PC-3 (cell line): ENCODE measurements at places on chromosomes 11 and 22. TPM values are rescaled to one million over a fixed set of nuclear protein-coding genes. Genes with fewer than 3 reads are reported as not detected.
A peak's percentile ranks its signal among the peaks of the same experiment; 100 is the strongest.

GRCh38 chr11:81913793-81914192 is 819.9 kb downstream of the FAM181B start:
- H3K4me3 ChIP-seq: no peak overlapping the region
- H3K27ac ChIP-seq: no peak overlapping the region
- H3K4me1 ChIP-seq: no peaks in the 10 kb centered on the region
- no peaks in the 10 kb centered on the region for H3K27me3 ChIP-seq
- no peaks in the 10 kb centered on the region for H3K36me3 ChIP-seq
- no peak for DNase-seq

DNA sequence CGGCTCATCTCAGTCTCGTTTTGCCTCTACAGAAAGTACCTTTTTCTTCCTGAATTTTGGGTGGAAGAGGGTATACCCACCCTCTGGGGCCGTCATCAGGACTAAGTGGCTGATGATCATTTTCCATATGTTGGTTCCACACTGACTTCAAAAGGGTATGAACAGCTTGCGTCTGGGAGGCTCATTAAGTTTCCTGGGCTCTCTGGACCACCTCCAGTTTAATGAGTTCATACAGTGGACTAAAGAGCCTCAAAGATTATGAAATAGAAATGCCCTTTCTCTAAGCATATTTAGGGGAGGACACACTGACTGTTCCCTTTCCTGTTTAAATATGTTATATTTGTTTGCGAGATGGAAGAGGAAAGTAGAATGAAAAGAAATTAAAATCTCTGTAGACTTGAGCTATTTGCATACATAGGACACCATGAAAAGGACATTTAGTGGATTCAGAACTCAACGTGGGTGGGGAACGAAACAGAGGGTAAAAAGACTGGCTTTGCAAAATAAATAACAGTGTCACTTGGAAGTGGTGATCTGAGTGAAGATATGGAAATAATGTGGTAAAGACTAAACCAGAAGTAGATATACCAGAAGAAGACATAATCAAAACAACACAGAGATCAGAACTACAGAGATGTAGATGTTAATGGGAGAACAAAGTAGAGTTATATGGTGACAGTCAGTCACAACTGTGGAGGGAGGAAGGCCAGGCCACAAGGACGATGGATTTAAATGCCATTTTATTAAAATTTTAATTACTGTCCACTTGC is 18.7 kb downstream of the LDLRAD3 start:
- no peaks in the 10 kb centered on the region for H3K4me1 ChIP-seq
- no peaks in the 10 kb centered on the region for H3K36me3 ChIP-seq
- H3K27me3 ChIP-seq: no peaks in the 10 kb centered on the region
- no peak overlapping the region for H3K27ac ChIP-seq

DNA sequence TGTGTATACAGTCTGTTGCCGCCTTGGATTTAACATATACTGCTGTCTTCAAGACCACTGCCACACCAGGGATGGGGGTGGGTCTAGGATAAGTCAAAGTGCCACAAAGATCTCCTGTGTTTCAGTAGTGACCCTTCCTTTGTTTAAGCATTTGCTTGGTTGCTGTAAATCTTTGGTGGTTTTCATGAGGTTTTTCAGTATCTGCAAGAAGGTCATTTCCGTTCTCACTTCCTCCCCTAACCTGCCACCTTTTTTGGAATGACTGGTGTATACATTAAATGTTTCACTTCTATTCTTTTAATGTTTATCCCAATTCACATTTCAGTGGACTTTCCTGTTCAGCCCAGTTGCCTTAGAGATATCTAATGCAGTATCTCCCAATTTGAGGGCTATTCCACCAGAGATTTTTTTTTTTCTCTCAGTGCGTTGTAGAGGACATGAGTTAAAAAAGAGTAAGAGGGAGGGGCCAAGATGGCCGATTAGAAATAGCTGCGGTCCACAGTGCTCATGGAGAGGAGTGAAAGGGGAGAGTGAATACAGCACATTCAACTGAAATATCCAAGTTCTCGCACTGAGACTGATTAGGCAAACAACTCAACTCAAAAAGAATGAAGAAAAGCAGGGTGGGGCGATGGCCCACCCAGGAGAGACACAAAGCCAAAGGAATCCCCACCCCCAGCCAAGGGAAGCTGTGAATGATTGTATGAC is 43.2 kb downstream of the USP47 start:
- H3K27ac ChIP-seq: no peak overlapping the region
- peaks cover 24% of the 10 kb centered on the region for H3K36me3 ChIP-seq
- H3K4me3 ChIP-seq: no peak overlapping the region
- no peak for DNase-seq
- H3K4me1 ChIP-seq: 0 out of 2 replicates have a peak, but pooled peaks cover 6% of the 10 kb centered on the region

- peaks cover 35% of the 10 kb centered on the region for H3K4me1 ChIP-seq
- no peak overlapping the region for H3K27ac ChIP-seq
- H3K27me3 ChIP-seq: no peaks in the 10 kb centered on the region
- DNase-seq: no peak
- H3K36me3 ChIP-seq: peaks cover 47% of the 10 kb centered on the region
Observed at GRCh38 chr11:62536301-62536957, 10.2 kb downstream of the AHNAK start.

- H3K27ac ChIP-seq: no peak overlapping the region
- no peaks in the 10 kb centered on the region for H3K4me1 ChIP-seq
- no peak for DNase-seq
- no peaks in the 10 kb centered on the region for H3K27me3 ChIP-seq
- H3K36me3 ChIP-seq: no peaks in the 10 kb centered on the region
- no peak overlapping the region for H3K4me3 ChIP-seq
Observed at GRCh38 chr11:46696212-46696558, 4.2 kb downstream of the ARHGAP1 start.

Gene CRYBB3
- total RNA-seq: 1.2 TPM in 1 of 2 replicates, not detected in the other

- 0 out of 2 replicates have a peak, but pooled peaks cover 4% of the 10 kb centered on the region for H3K4me1 ChIP-seq
- H3K4me3 ChIP-seq: peak overlapping the region; percentile 54; the same call in 1 of the 2 replicates
- no peak overlapping the region for H3K27ac ChIP-seq
- DNase-seq: peak; percentile 84
- no peaks in the 10 kb centered on the region for H3K36me3 ChIP-seq
- no peaks in the 10 kb centered on the region for H3K27me3 ChIP-seq
Observed at GRCh38 chr11:83292709-83293456, 6.7 kb upstream of the CCDC90B start.

Gene PKDREJ
- total RNA-seq: not detected in 2 replicates

Gene CLMP
- 30.4 and 33.0 TPM in 2 replicates for total RNA-seq
